ENCODE measurements at places on chromosomes 2 and 18. TPM values are rescaled to one million over a fixed set of nuclear protein-coding genes. Genes with fewer than 3 reads are reported as not detected.

GRCh38 chr18:66457245-66457644 lies 146.6 kb downstream of the CDH19 start:
- DNase-seq = no peak

DNA sequence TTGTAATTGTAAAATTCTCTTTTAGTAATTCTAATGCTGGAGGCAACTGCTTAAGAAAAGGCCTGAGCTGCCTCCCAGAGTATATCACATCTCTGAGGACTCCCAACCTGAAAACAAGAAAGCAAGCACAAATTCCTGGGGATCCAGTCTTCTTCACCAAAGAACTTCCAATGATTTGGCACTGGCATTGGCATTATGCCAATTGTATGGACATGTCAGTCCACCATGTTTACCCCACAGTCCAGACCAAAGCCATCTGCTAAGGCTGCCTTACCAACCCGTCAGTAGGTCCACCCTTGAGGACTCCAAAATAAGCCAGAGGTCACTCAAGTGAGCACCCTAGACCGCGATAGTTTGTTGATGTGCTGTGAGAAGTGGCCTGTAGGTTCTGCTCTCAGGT lies 263.1 kb downstream of the RND3 start:
- DNase-seq = no peak

- peak; percentile 92 for DNase-seq
These were observed 42.7 kb upstream of the ZFP36L2 start for GRCh38 chr2:43269074-43269572.

DNA sequence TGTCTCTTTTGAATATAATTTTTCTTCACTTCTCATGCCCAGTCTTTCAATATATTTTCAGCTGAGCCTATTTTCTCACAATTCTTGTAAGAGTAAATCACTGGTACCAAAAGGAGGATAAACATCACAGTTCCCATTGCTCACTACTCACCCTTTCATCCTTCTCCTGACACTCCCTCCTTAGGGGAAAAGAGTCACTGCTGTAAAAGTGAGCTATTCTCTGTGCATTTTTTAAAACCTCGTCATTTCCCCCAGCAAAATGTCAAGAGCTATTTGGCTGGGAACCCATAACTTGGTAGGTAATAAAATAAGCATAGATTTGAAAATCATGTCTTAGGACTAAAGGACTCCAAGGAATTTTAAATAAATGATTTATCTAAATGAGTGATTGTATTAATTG lies 340.1 kb upstream of the GYPC start:
- DNase-seq = no peak

DNA sequence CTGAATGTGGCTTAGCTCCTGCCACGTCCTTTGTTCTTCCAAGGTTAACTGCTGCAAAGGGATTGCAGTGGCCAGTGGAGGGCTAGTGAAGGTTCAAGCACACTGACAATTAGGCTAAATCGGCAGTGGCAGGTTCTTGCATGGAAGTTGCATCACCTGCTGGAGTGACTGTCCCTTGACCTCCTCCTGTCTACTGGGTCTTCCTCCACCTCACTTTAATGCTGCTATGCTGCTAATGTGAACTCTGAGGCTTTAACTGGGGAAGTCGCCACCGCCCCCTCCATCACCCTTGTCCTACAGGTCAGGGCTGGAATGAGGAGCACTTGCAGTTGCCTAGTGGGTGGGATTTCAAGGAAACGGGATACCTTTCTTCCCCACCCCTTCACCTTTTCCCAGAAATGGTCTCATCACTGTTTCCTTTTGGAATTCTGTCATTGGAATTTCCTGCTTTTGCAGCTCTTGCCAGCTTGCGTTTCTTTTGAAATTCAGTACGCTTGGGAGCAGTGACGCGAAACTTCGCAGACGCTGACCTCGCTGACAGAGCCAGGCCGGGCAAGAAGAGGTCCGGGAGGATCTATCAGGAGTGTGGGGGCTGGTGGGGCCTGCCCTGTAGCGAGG lies 150.3 kb downstream of the SH3RF3 start:
- no peak for DNase-seq

DNA sequence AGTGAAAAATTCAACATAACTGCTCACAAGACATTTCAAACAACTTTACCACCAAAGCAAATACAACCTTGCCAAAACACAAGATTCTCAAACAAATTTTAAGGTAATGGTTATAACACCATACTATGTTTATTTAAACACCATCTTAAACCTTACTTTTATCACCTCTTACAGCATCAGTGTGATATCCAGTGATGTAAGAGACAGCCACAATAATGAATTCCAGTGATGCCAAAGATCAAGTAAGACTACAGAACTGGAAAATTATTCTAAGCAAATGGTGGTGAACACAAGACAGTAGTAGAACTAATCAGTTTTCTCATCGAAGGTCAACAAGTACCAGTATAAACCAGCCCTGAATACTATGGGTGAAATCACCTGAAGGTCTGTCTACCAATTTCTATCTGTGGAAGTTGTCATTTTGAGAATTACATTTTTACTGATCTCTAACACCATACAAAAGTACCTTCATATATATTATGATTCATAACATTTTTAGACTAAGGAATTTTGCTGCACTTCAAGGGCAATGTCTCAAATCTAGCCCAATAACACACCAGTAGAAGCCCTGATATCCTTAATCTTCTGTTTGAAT lies 146.2 kb downstream of the RBMS1 start:
- no peak for DNase-seq

DNA sequence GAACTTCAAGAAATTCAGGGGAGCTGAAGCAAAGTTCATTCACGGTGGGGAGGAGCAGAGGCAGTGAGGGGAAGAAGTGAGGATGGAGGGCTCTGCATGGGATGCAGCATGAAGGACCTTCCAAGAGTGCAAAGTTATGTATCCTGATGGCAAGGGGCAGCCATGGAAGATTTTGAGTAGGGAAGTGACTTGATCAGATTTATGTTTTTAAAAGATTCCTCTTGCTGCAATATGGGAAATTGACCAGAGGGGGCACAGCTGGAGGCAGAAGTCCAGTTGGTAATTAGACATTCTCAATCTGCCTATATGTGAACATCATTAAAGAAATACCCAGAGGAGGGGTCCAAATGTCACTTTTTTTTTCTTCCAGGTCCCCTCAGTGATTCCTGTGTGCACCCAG lies 21.5 kb upstream of the ANXA4 start:
- DNase-seq = no peak

DNA sequence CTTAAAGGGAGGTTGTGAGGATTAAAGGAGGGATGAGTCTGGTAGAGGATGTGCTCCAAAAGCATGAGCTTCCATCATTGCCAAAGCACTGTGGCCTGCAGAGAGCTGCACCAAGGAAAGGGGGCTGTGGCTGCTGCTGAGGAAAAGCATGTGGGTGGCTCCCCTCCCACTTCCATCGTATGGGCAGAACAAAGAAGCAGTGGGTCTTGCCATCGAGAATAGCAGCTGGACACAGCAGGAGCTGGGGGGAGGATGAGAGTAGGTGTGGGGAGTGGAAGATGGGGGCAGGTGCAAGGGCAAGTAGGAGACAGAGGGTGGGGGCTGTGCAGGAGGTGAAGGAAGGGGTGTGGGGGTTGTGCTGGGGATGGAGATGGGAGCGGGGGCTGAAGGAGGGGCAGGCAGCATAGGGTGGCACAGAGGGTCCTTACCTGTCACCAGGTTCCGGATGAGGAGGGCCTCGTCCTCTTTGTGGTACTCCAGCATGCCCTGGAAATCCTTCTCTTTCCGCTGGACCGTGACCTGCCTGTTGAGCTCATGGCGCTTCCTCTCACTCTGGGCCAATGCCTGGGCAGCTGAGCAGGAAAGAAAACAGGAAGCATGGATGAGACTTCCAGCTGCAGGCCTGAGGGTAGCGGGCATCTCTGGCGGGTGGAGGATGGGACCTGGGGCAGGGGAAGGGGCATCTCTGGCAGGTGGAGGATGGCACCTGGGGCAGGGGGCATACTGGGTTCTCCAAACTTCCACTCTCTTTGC lies 33.6 kb upstream of the ACAA2 start:
- no peak for DNase-seq

- no peak for DNase-seq
These were observed 75.9 kb downstream of the PTGR3 start for GRCh38 chr18:75132931-75133525.

- DNase-seq = no peak
These were observed 289.9 kb downstream of the ZEB2 start for GRCh38 chr2:144230033-144230432.

- DNase-seq = no peak
These were observed 40.7 kb downstream of the INO80D start for GRCh38 chr2:206045251-206045650.

GRCh38 chr18:52510139-52510538 lies 170.1 kb downstream of the DCC start:
- DNase-seq = no peak

DNA sequence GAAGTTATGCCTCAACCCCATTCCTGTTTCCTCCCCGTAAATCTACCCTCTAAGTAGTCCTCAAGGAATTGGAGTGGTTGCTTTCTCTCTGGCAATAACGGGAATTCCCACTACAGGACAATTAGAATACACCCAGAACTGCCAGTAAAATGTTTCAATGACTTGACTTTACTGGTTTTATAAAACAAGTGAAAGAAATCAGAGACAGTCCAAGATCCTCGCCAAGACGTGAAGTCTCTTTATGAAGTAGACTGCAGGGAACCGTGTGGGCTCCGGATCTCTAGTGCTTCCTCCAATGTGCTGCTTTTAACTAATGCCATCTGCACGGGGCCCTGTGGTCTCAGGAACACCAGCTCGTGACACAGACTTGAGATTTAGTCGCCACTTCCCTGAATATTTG lies 101.4 kb downstream of the CPO start:
- no peak for DNase-seq

GRCh38 chr2:148888003-148888501 lies 13.0 kb downstream of the KIF5C start:
- DNase-seq = no peak

- DNase-seq = no peak
These were observed 708.6 kb downstream of the CCDC85A start for GRCh38 chr2:56892382-56892781.

GRCh38 chr18:6427286-6427685 lies 12.6 kb upstream of the L3MBTL4 start:
- DNase-seq = no peak

DNA sequence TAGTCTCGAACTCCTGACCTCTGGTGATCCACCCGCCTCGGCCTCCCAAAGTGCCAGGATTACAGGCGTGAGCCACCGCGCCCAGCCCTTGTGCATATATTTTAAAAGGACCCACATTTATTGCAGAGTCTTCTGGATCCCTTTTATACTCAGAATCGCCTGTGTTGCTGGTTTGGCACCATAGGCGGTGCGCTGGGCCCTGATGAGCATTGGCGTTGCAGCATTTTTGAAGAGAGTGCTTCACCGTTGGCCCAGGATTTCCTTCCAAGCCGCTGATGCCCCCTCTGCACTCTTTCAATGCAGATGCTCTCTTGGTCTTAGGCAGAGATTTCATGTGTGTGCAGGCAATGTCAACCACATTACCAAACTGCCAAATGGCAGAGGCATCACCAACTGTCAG lies 13.5 kb upstream of the TFCP2L1 start:
- no peak for DNase-seq

DNA sequence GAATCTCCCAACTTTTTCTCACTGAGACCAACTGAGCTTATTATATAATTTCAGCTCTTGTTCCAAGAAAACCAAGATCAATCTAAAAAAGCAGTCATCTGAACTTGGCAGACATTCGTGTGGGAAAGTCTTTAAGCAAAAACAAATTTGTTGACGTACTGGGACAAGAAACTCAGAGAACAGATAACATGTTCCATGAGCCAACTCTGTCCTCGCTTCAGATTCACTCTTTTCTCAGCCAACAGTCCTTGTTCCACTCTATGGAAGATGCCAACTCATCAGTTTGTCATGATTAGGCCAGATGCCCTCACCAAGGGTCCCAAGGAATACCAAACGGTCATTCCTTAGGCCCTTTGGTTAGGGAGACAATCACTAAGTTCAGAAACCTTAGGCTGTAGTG lies 224.2 kb upstream of the CTAGE1 start:
- DNase-seq = no peak

GRCh38 chr2:9752441-9753275 lies 90.6 kb upstream of the TAF1B start:
- peak; percentile 32 for DNase-seq

DNA sequence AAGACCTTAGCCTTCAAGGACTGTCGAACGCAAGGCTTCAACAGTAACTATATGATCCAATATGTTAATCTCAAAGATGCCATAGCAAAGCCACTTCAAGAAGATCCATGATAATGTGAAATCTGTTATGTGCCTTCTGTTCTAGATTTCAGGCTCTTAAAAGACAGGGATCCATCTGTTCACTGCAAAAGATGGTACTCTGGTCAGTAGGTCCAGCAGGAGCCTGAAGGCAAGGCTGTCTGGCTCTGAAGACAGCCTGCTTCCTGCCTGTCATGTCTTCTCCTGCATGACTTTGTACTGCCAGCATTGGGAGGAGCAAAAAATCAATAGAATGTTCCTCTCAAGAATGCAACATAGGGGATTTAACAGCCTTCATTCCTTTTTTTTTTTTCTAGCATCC lies 270.8 kb upstream of the PARD3B start:
- DNase-seq = no peak

- DNase-seq = no peak
These were observed 60.5 kb downstream of the HK2 start for GRCh38 chr2:74894272-74894981.

DNA sequence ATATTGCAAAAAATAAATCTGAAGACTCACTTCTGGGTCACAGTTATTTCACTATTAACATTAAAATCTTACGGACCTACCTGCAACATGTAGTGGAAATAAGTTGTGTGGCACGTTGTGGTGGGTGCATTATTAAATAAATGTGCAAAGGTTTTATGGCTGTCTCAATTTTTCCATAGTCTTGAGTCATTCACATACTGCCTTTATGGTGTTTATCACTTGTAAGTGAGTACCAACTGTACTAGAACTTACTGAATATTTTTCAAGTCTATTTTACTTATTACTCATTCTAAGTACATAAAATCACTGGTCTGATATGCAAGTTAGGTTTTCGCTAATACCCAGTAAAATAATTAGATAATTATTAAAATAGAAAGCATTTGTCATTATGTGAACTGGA lies 47.6 kb upstream of the SLC30A6 start:
- no peak for DNase-seq

DNA sequence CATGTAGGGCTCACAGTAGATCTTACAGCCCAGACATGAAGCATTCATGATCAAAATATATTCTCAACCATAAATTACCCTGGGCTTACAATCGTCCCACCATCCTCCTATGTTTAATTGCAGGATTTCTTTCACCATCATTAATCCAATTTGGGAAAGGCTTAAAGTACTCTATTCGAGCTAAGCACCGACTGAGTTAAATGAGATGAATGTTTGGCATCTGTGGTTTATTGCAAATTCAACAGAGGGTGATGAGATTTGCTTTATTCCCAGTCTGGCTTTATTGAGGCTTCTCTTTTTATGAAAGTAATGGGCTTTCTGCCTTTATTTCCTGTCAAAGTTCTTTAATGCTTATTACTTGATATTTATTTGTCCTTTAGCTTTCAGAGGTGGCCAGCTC lies 159.0 kb downstream of the METTL4 start:
- no peak for DNase-seq

CCDC121 gene
- 1.8 TPM for polyA plus RNA-seq

RAB6D gene
- 0.04 TPM for polyA plus RNA-seq

MAPK4 gene
- polyA plus RNA-seq = not detected

UGT1A8 gene
- not detected for polyA plus RNA-seq

EFHD1 gene
- not detected for polyA plus RNA-seq

SLC66A3 gene
- polyA plus RNA-seq = 42.6 TPM

TDRD15 gene
- polyA plus RNA-seq = not detected

CNGA3 gene
- polyA plus RNA-seq = not detected

POTEI gene
- polyA plus RNA-seq = not detected

ITGA6 gene
- 14.8 TPM for polyA plus RNA-seq

TMEM18 gene
- polyA plus RNA-seq = 40.9 TPM

SFXN5 gene
- polyA plus RNA-seq = 13.7 TPM

RAD51AP2 gene
- not detected for polyA plus RNA-seq

ANKRD30B gene
- polyA plus RNA-seq = not detected

MROH2A gene
- polyA plus RNA-seq = not detected

All from AG04450 (cell line).